Epithelial cell of prostate (primary cell): ENCODE measurements at places on chromosomes 2 and 18.
A peak's percentile ranks its signal among the peaks of the same experiment; 100 is the strongest.

DNA sequence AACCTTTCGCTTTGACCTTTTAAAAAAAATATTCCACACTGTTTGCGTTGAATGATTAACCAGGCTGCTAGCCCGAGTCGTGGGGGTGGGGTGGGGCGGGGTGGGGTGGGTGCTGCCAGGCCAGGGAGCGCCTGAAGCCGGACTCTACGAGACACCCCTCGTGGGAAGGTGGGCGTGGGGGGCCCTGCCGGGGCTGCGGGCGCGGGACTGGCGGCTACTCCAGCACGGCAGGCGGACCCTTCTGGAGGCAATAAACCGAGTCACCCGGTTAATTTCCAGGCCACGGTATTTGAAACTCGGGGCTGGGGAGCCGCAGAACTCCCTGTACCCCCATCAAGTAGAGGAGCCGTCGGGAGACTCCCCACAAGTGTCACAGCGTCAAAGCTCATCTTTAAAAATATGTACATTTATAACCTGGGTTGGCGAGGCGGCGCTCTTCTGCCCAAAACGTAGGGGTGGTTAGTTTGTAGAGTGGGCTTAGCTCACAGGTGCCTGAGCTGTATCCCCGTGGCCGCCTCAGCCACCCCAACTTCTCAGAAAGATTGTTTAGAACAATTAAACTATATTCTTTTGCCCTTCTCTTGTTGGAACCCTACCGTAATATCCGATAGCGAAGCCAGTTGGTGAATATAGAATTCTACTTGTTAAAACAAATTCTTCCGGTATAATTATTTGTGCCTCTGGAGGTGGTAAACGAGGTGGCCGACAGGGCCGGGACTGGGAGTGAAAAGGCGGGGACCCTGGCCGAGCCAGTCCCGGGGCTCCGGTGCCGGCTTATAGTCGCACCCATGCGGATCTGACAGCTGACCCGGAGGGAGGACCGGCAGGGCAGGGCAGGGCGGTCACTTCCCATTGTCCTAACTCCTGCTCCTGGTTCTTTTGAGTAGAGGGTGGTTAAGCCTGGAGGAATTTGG, 1.4 kb downstream of the B3GNT2 start:
- DNase-seq = no peak

GRCh38 chr2:10541081-10541480, 93.0 kb upstream of the ODC1 start:
- no peak for DNase-seq

- DNase-seq = no peak
Observed at GRCh38 chr2:133414486-133415209, 153.6 kb downstream of the NCKAP5 start.

- no peak for DNase-seq
Observed at GRCh38 chr2:51673628-51674027, 641.7 kb upstream of the NRXN1 start.

DNA sequence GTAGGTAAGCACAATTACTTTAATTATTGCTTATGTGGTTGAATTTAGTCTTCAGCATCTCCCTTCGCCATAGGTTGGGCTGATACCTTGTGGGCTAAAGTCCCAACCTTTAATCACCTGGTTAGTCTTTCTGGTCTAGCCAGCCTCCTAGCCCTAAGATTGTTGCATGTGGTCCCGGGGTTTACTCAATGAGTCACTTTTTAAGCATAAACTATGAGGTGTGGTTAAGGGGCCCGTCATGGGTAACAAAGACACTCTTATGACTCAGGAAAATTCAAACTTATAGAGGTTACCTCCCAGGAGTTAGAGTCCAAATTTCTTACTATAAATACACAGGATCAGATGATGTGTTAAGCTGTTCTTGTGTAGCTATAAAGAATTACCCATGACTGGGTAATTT, 841.6 kb downstream of the TRIB2 start:
- peak; percentile 90 for DNase-seq

- DNase-seq = no peak
Observed at GRCh38 chr2:189613077-189613636, 32.6 kb upstream of the SLC40A1 start.

DNA sequence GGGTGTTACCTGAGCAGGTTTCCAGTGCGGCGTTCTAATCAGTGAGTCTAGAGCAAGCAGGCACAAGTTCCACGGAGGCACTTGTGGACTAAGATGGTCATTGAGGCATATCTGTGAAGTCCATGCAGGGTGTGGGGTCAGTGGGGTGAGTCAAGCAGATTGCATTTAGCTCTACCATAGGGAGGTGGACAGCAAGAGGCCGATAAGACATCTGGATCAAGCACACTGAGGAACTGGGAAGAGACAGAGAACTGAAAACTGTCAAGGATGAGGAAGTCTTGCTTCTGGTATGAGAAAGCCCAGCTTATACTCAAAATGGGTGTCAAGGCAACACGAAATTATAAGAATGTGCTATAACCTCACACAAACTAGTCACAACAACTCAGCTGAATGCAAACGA, 61.2 kb upstream of the SLC39A10 start:
- no peak for DNase-seq

- DNase-seq = no peak
Observed at GRCh38 chr2:38535744-38536506, 66.8 kb downstream of the HNRNPLL start.

GRCh38 chr2:88129313-88129959, 1.6 kb upstream of the FABP1 start:
- no peak for DNase-seq

DNA sequence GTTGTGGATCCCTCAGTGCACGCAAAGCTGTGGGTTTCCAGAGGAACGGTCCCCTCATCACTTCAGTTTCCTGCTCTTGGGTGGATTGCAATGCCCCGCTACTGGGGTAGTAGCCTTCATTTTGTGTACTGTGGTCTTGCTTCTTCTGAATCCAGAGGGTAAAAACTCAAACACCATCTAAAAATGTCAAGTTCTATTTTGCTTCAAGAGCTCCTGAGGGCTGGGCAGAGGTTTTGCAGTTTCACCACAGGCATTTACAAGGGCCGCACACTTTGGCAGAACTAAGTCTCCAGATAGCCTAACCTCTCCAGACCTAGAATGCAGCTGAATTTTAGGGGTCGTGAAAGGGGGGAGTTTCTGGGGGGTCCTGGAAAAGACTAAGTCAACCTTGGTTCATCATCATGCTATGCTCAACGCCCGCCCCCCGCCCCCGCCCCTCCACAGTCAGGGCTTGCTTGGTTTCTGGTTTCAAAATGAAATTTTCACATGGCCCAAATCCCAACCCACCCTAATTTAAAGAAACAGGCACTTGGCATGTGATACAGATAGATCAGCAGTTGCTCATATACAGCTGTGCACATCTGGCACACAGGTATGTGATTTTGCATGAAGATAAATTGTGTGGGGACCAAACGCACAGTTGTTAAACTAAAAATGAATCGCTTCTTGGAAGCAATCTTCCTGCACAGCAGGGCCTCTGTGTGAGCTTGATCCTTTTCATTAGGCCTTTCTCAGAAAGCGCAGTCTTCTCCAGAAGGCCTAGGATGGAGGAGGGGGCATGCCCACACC, 329.6 kb downstream of the OSR1 start:
- DNase-seq = no peak

GRCh38 chr2:53727921-53728320, 39.7 kb upstream of the CHAC2 start:
- no peak for DNase-seq

DNA sequence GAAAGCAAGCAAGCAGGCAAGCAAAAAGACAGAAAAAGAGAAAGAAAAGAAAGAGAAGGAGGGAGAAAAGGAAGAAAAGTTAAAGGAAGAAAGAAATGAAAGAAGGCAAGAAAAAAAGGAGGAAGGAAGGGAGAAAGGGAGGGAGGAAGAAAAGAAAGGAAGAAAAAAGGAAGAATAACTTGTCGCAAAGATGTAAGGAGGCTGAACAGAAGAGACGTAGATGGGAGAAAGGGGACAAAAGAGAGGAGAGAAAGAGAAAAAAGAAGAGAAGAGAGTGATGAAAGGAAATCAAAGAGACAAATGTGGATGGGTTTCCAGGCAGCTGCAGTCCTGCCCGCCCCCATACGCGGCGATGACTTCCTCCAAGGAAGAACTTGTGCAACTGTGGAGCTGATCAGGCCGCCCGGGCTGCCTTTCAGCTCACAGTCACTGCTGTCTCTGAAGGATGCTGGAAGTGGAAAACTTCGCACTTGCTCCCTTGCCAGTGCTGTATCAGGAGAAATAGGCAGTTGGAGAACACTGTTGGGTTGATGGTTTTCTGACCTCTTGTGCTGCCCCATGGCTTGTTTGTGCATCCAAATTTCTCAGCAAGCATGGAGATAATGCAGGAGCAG, 52.9 kb downstream of the TRIB2 start:
- DNase-seq = no peak

GRCh38 chr18:23573626-23574431, 12.5 kb downstream of the NPC1 start:
- DNase-seq = no peak

DNA sequence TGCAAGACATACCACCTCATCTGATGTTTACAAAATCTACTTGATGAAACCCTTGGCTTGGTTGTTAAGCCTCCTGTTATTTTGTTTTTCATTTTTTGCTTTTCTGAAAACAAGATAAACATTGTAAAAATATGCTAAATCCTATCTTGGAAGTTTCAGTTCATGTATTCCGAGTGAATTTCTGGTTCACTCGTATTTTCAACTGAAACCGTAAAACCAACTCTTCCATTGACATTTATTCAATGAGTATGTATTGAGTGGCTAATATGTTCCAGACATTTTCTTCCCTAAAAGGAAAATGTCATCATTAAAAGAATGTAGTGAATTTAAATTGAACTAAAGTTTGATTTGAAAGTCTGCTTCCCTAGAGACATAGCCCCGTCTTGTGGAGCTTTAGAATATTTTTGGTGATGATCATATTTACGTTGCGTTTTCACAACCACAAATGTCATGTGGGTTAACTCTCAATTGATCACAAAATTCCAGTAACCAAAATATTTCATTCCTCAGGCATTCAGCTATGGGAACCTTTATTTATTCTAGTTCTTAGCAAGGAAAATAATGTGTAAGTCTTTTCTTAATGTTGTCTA, 204.2 kb downstream of the MBD2 start:
- DNase-seq = no peak

DNA sequence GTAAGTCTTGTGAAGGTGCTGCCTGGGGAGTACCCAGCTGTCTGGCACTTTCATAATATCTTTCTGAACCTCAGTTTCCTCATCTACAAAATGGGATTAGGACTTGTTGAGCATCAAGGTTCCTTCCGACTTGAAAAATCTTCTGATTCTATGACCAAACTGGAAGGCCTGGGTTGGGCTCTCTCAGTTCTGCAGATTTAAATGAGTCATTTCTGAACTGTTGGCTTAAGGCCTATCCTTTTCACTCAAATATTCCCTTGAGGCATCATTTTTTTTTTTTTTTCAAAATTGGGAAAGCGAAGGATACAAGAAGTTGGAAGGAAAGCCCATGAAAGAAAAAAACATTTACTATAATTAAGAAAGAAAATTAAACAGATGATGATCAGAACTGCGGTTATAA, 40.8 kb upstream of the CYP1B1 start:
- no peak for DNase-seq

DNA sequence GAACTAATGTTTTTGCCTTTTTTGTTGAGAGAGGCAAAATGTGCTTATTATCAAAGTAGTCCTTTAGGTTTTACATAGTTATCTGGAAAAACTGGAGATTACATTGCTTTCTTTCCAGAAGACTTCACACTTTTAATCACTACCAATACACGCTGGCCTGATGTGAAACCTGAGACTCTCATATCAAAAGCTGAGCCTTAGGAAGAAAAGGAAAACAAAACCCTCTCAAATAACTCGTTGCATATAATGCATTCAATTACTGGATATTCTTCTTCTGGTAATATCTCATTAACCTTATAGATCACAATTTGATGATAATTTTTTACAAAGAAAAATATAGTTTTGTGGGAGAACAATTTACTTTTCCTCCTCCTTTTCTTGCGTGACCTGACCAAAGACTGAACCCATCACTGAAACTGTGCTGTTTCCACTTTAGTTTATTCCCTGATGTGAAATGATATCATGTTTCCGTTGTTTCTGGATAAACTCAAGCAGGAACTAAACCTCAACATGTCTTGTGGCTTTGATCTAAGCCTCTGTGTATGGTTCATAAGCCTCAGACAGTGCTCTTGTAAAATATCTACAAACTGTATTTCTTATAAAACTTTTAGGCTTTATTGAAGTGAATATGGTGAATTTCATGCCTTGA, 332.4 kb downstream of the GULP1 start:
- no peak for DNase-seq

- no peak for DNase-seq
Observed at GRCh38 chr18:8936619-8937018, 165.9 kb upstream of the NDUFV2 start.

DNA sequence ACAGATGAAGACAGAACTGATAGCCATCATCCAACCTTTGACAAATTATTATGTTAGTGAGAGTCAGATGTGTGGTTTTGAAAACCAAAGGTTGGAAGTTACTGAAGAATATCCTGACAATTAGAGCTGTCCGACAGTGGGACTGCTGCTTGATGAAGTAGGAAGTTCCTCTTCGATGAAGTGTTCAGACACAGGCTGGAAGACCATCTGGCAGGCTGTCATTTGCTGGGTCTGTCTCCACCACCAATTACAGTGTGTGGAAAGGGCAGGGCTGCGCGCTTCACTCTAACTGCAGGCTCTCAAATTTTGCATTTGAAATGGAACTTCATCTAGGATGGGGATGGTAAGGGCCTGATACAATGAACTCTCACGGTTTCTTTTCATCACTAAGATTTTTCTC, 313.8 kb downstream of the PIK3C3 start:
- no peak for DNase-seq

- peak; percentile 94 for DNase-seq
Observed at GRCh38 chr2:225091336-225091735, 49.1 kb upstream of the DOCK10 start.

GRCh38 chr2:28716265-28716865, 35.3 kb upstream of the PPP1CB start:
- DNase-seq = peak; percentile 95

GRCh38 chr2:101566632-101567228, 91.8 kb upstream of the RFX8 start:
- no peak for DNase-seq

DNA sequence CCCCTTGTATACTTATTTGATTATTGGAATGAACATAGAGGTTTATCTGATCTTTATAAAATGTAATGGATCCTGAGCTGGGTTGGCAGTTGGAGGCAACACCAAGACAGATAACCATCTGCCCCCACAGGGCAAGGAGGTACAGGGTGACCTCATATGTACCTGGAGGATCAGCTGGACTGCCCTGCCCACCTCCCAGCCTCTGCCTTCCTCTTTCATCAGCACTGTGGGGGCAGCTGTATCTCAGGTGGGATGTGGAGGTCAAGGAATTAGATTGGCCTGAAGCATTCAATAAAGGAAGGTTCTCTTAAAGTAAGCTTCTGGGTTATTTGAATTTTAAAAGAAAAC, 92.6 kb downstream of the LYPD6 start:
- DNase-seq = no peak
